ENCODE measurements at places on chromosomes 11 and 22.

- no peak for DNase-seq
These were observed 102.3 kb upstream of the DRD2 start for GRCh38 chr11:113577356-113578032.

DNA sequence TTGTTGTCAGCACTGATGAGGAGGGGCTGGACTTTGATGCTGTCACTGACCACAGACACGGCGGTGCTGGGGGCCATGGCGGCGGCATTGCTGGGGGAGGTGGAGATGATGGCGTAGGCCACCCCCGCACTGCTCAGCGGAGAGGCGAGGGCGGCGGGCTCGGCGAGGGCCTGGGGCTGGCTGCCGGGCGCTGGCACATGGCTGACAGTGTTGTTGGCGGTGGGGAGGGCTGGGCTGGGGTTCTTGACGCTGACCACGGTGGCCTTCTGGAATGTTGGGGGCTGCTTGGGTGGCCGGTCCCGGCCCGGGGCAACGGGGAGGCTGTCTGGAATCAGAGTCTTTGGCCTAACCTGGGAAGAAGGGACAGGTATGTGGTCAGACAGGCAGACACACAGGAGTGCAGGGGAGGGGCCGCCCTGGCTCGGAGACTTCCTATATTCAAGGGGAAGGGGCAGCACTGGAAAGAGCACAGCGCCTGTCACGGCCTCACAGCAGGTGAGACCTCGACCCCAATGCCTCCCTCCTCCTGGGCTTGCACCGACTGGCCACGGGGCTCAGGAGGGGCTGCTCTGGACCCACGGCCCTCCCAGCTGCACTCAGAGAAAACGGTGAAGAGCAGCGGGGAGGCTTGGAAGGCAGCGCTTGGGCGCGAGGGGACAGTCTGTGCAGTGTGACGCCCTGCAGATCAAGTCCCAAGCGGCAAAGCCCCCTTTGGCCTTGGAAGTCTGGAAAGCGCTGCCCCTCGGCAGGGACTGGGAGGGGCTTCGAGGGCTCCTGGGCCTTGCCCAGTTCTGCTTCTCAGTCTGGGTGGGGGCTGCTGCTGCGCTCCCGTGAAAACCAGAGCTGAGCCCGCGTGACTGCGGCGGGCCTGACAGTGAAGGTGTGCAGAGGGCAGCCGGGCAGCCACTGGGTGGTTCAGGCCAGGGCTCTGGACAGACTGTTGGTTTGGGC, 93.2 kb downstream of the PHF21B start:
- DNase-seq = no peak

- no peak for DNase-seq
These were observed 27.9 kb upstream of the FZD4 start for GRCh38 chr11:86983021-86983488.

DNA sequence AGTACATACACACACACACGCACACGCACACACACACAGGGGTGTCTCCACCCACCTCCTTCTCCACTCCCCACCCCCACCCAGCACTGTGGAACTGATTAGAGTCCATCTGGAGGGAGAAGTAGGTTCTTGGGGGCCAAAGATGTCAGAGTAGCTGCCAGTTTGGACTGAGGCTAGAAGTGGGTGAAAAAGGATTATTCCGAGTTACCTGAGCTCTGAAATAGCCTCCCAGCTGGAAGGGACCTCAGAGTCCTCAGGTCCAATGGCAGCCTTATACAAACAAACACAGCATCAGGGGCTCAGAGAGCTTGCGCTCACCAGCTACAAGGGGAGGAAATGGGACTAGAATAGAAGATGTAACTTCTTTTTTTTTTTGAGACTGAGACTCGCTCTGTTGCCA, 20.8 kb downstream of the IL10RA start:
- DNase-seq = no peak

DNA sequence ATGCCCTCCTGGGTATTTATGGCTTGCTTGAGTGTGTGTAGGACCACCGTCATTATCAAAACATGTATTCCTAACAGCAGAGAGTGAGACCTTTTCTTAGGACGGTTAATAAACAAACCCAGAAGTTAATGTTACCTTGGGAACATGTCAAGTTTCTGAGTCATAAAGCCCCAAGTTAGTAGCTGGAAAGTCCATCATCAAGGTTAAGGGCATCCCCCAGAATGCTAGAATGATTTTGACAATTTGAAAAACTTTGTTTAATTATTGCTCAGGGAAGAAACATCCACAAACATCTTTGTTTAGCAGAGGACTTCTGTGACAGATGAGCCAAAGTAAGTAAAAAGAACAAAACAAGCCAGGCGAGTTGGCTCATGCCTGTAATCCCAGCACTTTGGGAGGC, 20.0 kb downstream of the CAVIN3 start:
- DNase-seq = no peak

DNA sequence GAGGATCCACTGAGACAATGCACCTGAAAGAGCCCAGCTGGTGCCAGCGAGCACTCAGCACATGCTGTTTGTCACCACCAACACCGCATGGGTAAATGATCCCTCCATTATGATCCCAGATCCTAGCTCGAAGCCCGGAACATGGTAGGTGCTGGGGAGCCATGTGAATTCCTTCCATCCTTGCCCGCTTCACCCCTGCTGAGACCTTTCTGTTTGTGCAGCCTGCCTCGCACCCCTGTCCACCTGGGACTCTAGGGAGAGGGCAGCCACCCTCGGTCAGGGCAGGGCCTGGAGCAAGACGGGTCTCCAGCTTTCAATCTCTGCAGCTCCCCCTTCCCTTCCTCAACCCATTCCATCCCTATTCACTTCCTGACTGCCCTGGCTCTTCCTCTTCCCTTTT, 116.2 kb upstream of the ALX4 start:
- DNase-seq = no peak

- no peak for DNase-seq
These were observed 15.8 kb downstream of the SCN4B start for GRCh38 chr11:118136801-118137200.

DNA sequence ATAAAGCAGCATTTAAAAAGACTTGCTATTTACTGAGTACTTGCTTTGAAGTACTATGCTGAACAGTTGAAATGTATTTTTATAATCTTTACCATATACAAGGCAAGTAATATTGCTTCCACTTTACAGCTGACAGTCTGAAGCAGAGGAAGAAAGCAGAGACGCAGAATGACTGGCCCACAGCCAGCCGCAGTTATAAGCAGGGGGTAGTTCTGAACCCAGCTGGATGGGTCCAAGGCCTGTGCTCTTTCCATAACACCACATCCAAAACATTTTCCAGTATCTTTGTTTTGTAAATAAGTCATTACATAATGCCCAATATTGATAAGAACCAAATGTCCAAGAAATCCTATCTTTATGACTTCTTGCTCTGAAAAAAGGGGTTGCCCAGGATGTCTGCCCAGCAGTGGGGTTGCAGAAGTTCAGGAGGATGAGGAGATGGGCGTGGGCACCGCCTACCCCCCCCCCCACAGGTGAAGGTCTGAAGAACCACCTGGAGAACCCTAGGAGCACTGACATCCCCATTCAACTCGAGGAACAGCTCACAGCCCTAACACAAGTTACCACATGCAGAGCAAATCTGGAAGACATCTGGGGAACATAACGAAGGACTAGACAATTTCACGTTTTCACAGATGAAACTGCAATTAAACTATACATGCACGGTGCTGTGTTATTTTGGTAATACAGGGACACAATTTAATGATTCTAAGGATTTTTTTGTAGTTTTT, 24.2 kb upstream of the YPEL1 start:
- DNase-seq = no peak

DNA sequence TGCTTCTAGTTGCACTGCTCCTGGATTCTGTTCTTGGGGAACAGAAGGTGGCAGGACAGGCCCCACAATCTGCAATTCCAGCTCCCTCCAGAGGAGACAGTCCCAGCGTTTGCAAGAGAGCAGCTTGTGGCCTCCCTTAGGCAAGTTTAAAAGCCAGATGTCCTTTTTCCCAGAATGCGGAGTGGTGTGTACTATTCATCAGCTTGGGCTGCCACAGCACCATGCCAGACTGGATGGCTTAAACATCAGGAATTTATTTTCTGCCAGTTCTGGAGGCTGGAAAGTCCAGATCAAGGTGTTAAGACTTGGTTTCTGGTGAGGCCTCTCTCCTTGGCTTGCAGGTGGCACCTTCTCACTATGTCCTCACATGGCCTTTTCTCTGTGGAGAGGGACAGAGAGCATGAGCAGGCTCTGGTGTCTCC, 11.7 kb downstream of the MIAT start:
- no peak for DNase-seq

DNA sequence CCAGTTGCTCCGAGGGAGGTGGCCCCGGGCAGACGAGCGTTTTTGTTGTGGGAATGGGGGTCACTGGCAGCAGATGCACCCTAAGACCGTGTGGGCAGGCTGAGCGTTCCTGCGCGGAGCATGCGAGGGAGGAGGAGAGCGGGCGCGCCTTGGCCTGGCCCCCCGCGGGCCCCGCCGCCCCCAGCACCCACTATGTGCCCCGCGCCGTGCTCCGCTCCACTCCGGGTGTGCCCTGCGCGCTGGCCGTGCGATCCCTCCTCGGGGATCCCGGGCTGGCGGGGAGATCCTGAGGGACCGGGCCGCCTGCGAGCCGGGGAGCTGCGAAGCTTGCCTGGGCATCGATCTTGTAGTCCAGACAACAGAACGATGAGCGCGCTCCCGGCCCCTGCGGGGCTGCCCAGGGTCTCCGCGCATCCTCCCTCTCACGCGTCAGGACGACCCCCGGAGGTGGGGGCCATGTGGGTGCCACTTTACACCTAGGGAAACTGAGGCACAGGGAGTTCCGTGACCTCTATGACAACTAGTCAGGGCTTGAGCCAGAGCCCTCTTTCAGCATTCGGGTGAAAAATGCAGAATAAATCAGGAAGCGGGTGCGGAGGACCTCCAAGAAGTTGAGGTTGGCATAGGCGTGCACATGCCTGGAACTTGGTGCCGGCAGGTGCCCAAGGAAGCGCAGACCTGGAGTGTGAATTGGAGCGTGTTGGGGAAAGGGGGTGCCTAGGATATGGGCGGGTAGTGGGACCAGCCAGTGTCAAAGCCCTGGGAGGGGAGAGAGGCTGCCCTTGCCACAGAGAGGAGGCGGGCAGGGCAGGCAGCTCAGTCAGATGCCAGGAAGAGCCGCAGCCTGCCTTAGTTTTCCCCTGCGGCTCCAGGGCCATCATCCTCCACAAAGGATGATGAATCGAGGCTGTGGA, 1.3 kb upstream of the KMT5B start:
- DNase-seq = no peak

DNA sequence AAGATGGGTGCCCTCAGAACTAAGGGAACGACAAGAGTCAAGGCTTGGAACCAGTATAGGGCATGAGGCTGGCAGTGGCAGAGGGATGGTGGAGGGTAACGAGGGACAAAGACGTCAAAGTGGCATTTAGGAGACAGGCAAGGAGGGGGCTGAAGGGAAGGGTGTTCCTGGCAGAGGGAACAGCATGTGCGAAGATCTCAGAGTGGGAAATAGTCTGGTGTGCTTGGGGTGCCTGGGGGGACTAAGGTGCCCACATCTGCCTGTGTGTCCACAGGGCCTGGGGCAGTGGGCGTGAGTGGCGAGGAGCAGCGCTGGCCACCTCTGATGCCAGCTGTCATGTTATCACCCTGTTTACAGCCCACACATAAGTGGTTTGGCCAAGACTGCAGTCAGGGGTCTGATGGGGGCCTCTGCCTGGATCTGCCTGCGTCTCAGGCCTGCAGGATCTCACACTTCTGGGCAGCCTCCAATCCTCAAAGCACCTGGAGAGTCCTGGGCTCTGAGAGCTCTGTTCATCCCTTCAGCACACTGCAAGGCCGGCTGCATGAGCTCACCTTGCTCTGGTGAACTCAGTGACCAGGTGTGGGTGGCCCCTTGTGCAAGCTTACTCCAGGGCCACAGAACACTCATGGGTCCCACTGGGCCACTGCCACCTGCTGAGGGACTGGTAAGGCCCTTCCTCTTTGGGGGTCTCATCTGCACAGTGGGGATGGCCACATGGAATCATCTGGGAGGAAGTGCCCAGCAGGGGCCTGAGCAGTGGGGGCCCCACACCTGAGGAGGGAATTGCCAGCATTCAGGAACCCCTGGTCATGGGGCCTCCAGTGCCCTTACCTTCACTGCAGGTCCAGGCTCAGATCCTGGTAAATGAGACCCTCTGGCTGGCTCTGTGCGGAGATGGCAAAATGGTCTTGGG, 89.7 kb upstream of the SHISAL1 start:
- DNase-seq = no peak

DNA sequence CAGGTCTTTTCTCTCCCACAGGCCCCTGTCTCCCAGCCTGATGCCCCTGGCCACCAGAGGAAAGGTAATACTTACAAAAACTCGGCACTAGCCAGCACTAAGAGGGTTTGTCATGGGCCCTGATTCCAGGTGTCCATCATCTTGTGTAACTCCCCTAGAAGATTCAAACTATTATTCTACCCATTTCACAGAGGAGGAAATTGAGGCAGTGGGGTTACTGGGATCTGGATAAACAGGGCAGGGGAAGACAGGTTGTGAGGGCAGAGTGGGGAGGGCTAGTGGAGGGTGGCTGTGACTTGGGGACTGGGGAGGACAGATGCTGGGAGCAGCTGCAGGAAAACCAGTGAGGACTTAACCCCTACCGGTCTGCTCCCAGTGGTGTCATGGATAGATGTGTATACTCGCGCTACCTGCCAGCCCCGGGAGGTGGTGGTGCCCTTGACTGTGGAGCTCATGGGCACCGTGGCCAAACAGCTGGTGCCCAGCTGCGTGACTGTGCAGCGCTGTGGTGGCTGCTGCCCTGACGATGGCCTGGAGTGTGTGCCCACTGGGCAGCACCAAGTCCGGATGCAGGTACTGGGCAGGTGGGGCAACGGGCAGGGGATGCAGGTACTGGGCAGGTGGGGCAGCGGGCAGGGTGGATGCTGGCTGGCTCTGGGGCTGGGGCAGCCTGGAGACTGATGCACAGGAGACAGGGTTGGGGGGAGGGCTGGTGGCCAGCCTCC, 1.2 kb downstream of the VEGFB start:
- no peak for DNase-seq

DNA sequence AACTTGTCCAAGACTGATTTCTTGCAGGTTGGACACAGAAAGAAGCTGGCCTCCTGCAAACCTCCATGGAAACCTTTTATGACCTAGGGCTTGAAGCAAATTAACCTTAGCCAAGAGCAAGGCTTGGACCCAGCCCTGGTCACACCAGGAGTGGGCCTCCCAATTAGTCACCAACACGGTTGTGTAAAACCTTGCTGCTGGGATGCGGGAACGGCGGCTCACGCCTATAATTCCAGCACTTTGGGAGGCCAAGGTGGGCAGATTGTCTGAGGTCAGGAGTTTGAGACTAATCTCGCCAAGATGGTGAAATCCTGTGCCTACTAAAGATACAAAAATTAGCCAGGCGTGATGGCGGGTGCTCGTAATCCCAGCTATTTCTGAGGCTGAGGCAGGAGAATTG, 419.9 kb downstream of the AASDHPPT start:
- no peak for DNase-seq

- DNase-seq = no peak
These were observed 243.0 kb upstream of the ANO5 start for GRCh38 chr11:21949763-21950413.

GRCh38 chr11:110317516-110317932, 21.1 kb upstream of the RDX start:
- DNase-seq = no peak
